ENCODE measurements at places on chromosomes 1 and 21.

- no peak for DNase-seq
These were observed 19.6 kb downstream of the EDN2 start for GRCh38 chr1:41464885-41465284.

DNA sequence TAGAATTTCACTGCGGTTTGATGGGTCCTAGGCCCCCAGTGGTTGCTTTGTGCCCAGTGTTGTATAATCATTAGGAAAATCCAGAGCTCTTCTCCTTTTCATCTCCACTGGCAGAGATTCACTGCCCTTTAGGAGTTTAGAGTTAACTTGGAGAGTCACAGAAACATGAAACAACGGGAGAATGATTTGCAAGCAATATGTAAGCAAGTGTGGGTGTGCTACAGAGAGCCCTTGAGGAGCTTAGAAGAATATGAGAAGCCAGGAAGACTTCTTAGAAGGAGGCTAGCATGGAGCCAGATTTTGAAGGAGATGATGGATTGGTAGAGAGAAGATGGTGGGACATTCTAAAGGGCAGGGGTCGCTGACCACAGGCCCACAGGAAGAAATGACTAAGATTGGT is 327.3 kb downstream of the ZNF326 start:
- no peak for DNase-seq

DNA sequence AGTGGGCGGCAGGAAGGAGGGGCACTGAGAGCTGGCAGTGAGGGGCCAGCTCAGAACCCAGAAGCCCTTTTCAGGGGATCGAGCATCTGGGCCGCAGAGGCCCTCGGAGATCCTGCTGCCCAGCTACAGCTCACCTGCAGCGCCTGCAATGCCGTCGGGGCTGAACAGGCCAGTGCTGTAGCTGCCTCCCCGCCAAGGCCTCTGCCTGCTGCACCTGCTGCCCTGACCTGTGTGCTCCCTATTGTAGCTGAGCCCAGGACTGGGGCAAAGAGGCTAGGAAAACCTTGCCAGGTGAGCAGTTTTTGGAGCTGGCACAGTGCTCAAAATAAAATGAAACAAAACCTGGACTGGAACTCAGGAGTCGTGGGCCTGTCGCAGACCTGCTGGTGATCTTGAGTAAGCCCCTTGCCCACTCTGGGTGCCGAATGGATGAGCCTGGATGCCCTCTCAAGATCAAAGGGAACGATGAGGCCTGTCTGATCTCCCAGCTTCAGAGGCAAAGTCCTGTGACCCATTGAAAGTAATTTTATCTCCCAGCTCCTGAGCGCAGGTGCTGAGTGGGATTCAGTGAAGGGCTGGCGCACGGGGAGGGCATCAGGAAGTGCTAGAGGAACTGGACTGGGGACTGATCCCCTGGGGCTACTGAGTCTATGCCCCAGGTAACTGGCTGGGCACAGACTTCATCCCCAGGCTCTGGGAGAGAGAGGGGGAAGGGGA is 154.6 kb downstream of the FOXD2 start:
- DNase-seq = peak; percentile 49

- DNase-seq = no peak
These were observed 51.0 kb downstream of the RAB3GAP2 start for GRCh38 chr1:220221269-220221668.

DNA sequence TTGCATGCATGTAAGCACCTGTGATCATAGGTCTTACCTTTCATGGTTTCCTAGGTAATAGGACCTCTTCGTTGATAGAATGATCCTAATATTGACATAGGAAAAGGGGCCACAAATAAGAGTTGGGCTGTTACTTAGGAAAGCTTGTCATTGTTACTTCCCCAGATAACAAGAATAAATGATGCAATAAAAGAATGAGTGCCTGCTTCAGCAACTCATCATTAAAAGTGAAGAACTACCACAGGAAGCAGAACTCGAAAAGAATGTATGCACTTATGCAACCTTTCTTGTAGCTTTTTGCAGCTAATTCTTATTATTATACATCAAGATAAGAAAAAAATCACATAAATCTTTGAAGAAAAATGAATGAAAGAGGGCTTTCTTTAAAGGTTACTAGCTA is 548.6 kb downstream of the LTN1 start:
- DNase-seq = no peak

GRCh38 chr1:24418898-24419628 is 3.5 kb downstream of the NIPAL3 start:
- DNase-seq = no peak

- no peak for DNase-seq
These were observed 238.7 kb upstream of the SNX7 start for GRCh38 chr1:98422816-98423215.

DNA sequence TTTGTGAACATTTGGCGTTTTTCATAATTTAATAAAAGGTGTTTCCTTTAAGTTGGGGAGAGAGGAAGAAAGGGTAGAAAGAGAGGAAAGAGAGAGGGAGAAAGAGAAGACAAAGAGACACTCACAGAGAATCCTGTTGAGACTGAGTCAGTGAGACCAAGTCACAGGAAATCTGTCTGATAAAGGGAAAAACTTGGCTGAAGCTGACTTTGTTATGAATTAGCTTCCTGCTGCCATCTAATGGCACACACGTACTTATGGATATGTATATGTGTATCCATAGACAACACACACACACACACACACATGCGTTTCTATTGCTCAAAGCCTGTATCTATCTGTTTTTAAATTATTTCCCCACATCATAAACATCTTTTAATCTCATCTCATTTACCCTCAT is 42.5 kb upstream of the DISC1 start:
- no peak for DNase-seq
